ENCODE measurements at places on chromosomes 12 and 14.

DNA sequence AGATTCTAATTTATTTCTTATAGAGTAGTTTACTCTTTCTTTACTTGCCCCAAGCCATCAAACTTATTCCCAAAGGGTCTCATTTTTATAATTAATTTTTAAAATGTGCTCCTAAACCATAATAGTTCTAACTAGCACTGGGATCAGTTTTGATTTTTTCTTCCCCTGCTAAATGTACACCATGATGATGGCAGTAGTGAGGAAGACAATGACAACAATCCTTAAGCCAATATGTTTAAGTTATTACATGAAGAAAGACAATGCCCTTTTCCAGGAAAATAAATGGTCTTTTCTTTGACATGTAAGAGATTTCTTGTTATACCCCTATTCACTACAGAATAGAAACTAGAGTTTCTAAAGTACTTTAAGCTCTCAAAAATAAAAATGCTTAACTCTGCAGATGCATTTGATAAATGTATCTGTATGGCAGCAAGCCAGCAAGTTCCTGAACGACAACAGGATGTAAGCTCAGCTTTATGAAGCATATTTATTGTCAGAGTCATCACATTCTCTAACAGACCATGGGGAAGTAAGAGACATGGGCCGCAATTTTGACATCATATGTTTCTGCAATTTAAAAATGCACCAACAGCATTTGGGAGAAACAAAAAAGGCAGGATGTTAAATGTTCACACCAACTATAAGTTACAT lies 36.0 kb upstream of the SNX6 start:
- peak; percentile 56 for DNase-seq

GRCh38 chr14:103772078-103772712 lies 56.6 kb downstream of the ZFYVE21 start:
- no peak for DNase-seq

GRCh38 chr14:73567358-73567757 lies 1.7 kb upstream of the ACOT2 start:
- DNase-seq = no peak

DNA sequence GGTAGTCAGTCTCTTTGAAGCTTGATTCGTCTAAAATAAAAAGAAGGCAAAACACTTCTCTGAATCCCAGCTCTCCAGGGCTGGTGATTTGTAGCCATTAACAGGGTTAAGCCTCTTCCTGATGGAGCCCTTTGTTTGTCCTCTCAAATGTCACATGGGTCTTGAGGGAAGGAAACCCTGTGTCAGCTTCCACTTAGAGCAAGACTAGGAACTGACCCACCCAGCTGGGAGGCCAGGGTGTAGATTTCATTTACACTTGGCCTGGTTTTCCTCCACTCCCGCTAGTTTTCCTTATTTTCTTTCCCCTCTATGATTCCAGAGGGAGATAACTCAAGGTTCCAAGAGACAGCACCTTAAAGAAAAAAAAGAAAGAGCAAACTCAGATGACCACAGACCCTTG lies 230.5 kb upstream of the EGLN3 start:
- DNase-seq = no peak

GRCh38 chr12:27064397-27065342 lies 17.7 kb downstream of the C12orf71 start:
- DNase-seq = no peak

DNA sequence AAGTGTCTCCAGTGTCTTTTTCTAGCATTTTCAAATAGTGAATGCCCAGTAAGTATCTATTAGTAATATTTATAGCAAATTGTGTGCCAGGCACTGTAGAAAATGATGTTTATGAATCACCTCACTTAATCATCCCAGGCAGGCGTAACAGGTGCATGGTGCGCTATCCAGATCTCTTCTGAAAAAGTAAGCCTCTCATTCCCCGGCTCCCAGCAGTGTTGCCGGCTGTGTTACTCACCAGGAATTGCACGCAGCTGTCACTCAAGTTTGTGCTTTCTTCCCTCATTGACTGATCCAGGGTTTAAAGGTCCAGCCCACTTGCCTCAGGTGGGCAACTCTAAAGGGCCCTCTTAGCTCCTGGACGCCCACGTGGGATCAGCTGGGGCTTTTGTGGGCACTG lies 173.8 kb upstream of the RASSF8 start:
- no peak for DNase-seq

Measured in urothelium cell line (cell line).